ENCODE measurements at places on chromosomes 4 and X.

DNA sequence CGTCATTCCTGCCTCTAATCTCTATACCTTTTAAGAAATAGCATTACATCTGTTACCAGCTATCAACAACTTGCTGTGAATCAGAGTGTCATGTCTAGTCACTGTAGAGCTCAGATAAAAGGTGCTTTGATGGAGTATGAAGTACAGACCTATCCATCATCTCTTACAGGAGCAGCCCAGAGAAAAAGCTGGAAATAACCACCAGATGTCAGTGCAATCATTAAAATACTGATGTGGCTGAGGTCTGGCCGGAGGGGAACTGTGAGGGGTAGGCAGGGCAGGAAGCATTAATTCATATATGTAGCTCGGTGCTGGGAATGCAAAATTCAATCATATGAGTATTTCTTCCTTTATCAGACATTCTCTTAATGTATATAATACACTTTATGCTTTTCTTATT is 100.6 kb downstream of the AKAP4 start:
- no peak for DNase-seq

- DNase-seq, result no peak
Observed at GRCh38 chr4:114807357-114807756, 208.8 kb downstream of the UGT8 start.

- DNase-seq, result no peak
Observed at GRCh38 chr4:72444092-72444491, 124.9 kb downstream of the ADAMTS3 start.

- no peak for DNase-seq
Observed at GRCh38 chr4:122012735-122013134, 60.9 kb upstream of the TRPC3 start.

GRCh38 chrX:64850371-64851082 is 125.7 kb downstream of the ZC4H2 start:
- no peak for DNase-seq

DNA sequence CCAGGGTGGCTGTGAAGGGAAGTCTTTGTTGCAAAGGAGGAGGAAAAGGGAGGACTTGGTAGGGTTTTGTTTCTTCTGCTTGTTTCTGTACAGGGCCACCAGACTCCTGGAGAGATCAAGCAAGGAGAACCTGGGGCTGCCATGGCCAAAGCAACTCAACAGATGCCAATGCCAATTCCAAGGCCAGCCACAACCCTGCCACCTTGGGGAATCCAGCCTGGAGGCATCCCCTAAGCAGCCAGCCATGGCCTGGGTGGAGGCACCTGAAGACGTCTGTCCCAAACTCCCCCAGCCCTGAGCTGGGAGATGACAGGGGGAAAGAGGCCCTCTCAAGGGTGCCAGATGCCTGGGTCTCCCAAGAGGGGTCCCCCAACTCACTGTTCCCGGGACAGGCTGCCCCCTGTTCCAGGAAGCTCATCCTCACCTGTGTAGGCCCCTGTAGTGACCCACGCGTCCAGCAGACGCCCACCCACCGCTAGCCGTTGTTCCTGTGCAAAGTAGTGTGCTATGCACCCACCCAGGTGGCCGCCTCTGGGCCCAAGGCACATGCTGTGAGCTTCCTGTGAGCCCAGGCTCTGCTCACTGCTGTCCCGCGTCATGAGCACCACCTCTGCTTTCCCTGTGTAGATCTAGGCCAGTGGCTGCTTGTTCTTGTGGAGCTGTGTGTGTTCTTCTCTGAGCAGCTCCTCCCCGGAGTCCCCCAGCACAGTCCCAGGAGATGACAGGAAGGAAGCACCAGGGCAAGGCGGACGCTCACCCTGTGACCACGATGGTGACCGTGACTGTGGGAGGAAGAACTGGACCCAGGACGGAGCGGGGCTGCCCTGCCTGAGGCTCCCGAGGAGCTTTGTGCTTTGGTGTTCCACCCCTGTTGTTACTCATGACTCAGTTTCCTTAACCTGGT is 3.2 kb downstream of the PNMA3 start:
- DNase-seq, result no peak

DNA sequence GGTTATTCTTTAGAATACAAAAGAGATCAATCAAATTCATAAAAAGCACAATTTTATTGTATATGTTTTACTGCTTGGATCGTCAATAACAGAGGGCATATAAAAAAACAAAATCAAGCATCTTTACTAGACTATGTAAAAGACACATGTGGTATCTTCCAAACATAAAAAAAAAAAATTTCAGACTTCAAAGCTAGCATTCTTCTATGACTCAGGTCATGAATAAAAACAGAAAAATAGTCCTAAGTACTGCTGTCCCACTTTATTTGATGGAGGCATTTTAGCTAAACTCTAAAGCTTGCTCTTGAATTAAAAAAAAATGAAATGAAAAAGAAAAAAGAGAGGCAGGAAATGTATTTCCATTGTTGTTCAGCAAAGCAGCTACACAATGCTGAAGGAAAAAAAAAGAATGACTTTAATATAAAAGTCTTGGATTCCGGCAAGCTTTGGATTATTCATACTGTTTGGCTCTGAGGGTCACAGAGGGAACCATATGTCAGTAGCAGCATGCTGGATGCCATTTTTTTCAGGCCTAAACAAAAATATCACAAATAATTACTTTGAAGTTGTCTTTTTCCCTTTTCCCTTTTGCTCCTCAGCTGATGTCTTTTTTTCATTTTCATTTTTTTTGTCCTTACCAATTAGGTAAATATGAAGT is 249.1 kb upstream of the DIAPH2 start:
- DNase-seq, result no peak

- no peak for DNase-seq
Observed at GRCh38 chr4:80921441-80921840, 109.1 kb upstream of the BMP3 start.

GRCh38 chr4:72938516-72938915 is 131.0 kb downstream of the COX18 start:
- no peak for DNase-seq

DNA sequence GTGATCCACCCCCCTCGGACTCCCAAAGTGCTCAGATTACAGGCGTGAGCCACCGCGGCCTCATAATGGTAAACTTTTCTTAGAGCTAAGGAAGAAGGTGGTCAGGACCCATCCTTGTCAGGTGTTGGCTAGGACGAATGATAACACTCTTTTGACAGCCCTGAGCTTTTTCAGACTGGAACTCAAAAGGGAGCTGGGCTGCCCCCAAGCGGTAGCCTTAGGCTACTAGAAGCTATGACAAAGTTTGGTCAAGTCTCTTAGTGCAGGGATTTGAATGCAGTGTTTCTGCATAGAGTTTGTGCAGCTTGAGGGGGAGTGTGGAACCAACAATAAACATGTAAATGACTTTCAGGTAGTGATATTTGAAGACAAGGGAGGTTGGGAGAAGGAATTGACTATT is 11.8 kb upstream of the HSD17B10 start:
- no peak for DNase-seq

GRCh38 chr4:112674376-112674775 is 37.4 kb downstream of the LARP7 start:
- no peak for DNase-seq

DNA sequence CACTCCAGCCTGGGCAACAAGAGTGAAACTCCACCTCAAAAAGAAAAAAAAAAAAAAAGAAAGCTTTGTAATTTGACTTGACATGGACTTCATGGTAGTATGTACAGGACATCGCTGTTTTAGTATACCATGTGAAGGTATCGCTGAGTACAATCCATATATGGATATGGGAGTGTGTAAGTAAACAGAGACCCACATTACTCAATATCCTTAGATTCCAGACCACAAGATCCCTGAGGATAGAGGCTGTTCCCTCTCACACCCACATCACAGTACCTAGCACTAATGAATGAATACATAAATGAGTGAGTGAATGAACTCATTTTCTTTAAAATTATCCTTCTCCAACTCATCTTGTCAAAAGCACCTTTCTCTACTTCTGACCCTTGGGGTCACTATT is 8.4 kb upstream of the RPS3A start:
- no peak for DNase-seq

GRCh38 chr4:32768664-32769389 is 2048.7 kb downstream of the PCDH7 start:
- DNase-seq, result no peak
